ENCODE measurements at places on chromosomes 2 and 18.

- no peak for DNase-seq
These were observed 53.6 kb downstream of the ASXL2 start for GRCh38 chr2:25824718-25825117.

- DNase-seq: no peak
These were observed 123.3 kb upstream of the TANK start for GRCh38 chr2:161036926-161037325.

GRCh38 chr2:25570161-25570845 lies 103.1 kb downstream of the DTNB start:
- DNase-seq: no peak

DNA sequence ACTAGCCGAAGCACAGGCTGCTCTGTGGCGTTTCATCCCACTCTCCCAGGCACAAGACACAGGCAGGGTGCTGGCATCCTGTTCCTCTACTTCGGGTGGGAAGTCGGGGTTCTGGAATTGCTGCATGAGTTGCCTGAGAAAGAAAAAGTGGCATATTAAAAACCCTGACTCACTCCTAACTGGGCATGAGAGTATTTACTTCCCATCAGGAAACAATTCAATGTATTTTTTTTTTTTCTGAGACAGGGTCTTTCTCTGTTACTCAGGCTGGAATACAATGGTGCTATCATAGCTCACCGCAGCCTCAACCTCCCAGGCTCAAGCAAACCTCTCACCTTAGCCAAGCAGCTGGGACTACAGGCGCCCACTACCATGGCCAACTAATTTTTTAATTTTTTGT lies 7.4 kb downstream of the ODC1 start:
- no peak for DNase-seq

- no peak for DNase-seq
These were observed 199.4 kb downstream of the SPP2 start for GRCh38 chr2:234249873-234250272.

DNA sequence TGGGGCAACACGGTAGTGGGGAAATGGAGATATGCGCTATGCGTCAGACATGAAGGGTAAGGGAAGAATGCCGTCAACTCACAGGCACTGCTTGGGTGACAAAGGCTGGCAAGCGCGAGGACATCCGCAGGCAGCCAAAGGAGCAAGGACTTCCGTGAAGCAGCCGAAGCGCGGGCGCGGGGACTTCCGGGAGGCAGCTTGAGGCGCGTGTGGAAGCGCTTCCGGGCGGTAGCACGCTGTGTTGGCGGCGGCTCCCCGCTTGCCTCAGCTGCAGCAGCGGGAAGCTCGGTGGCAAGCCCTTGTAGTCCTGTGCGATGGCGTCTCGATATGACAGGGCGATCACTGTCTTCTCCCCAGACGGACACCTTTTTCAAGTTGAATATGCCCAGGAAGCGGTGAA lies at the start of gene PSMA8:
PSMA8 (plus strand) TSS at position 218 of the 400 bp plus-strand sequence; CDS start at position 315, 97 bp downstream.
- DNase-seq: peak; percentile 59

GRCh38 chr2:197097578-197098366 lies 171.3 kb upstream of the PGAP1 start:
- DNase-seq: no peak

GRCh38 chr2:57022496-57022895 lies 838.7 kb downstream of the CCDC85A start:
- no peak for DNase-seq

DNA sequence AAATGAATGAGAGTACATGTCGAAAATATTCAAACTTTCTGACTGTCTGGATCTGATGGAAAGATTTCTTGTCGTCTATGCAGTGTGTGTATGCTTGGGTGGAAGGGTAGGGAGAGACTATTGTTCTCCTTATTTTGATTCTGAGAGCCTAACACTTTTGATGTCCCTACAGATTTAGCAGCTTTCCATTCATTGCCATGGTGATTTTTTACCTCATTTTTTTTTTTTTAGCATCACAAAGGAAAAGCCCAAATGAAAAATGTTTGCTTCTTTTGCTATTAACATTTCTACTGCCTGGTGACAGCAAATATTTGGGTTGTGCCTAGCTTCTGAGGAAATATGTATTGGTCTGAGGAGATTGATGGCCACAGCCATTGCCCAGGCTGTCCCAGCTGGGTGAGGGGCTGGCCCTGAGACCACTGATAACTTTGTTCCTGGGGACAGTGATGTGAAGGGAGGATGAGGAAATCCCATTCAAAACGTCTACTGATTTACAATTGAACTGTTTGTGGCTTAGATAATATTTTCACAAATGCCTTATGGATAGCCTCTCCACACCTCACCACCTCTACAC lies 558.6 kb downstream of the DCC start:
- no peak for DNase-seq

GRCh38 chr2:26033270-26033817 lies 540 bp upstream of the RAB10 start:
- DNase-seq: no peak

GRCh38 chr2:31384351-31384750 lies 30.2 kb downstream of the XDH start:
- DNase-seq: no peak

DNA sequence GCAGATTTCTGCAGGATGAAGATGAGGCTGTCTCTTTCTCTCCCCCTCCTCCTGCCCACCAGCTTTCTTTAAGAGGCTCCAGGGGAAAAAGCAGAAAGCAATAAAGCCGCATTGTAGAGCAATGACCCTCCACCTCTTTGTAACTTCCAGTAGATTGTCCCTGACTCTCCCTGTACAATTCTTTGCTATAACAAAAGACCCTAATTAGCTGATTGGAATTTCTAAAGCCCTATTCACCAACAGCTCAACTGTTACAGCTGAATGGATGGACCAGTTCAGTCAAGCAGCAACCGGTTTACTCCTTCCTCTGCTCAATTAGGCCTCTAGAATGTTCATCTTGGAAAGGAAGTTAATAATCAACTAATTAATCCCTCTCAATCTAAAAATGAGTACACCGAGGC lies 301.0 kb downstream of the STK39 start:
- no peak for DNase-seq

DNA sequence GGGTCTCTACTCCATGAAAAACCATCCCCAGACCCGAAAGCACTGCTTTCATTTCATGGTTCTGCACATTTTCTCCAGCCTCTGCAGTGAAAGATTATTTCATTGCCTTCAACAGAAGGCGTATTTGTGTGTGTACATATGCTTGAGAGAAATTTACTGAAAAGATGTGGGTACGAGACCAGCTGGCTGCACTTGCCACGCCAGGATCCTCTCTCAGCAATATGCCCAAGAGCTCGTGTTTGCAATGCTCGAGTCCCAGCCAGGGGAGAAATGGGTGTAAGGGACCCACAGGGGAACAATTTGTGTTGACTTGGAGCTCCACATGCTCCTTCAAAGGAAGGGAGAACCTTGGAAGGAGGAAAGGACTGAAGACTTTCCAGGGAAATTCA lies 37.3 kb downstream of the TMEM177 start:
- DNase-seq: no peak

- DNase-seq: no peak
These were observed 56.8 kb downstream of the SOX11 start for GRCh38 chr2:5748946-5749345.

DNA sequence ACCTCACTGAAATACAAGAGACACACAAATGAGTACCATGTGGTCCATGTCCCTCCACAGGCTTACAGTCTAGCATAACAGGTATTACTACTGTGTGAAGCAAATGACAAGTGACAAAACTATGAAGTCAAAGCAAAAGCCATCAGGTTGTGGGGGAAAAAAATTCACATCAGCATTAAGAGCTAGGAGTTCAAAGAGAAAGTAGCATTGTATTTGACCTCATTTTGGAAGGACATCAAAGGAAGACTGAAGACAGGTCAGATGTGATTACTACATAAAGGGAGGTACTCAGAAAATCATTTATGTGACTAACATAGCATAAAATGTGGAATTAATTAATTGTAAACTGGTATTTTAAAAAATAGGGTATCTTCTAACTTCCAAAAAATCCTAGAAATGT lies 224.2 kb downstream of the CDH2 start:
- DNase-seq: no peak

DNA sequence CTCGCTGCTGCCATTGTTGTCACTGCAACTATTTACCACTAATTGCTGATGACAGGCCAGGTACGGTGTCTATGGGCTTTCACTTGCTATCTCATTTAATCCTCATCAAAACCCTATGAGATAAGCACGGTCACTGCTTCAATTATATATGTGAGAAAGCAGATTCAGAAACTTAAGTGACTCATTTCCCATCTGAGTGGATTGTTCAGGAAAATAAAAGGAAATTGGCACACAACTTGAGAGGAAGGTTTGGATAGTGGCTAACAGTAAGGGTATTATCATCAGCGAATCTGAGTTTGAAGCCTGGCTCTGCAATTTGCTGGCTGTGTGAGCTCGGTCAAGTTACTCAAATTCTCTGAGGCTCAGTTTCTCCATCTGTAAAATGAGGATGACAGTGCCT lies 196.0 kb downstream of the KCNS3 start:
- no peak for DNase-seq

DNA sequence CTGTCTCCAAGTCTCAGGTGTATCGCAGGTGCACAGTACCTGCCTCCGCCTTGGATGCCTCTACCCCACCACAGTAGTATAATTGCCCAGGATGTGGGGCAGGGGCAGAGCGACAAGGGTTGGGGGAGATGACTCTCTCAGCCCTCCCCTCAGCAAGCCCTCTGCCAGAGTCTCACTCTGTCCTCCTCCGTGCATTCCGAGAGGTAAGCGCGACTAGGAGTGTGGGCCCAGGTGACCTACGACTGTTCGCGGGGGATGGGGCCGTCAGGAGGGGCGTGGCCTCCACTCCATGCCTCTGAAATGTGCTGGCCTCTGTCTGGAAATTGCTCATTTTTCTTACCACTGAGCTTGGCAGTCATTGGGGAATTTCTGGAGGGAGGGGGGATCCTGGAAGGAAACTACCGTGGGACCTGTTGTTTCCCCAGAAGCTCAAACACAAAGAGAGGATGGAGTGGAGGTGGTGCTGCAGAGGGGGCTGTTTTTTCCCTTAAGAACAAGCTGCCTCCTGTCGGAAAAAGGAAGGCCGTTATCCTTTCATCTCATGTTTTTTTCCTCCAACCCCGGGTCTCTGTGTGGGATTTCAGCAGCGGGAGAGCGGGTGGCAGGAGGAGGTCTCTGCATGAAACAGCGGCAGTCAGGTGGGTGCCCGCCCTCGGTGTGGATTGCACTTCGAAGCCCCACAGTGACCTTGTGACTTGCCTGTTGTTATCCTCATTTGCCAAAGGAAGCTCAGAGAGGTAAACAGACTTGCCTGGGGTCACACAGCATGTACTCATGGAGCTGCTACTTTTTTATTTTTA lies 13.0 kb upstream of the RALB start:
- DNase-seq: no peak

- no peak for DNase-seq
These were observed 174.7 kb downstream of the MC4R start for GRCh38 chr18:60197671-60198462.

DNA sequence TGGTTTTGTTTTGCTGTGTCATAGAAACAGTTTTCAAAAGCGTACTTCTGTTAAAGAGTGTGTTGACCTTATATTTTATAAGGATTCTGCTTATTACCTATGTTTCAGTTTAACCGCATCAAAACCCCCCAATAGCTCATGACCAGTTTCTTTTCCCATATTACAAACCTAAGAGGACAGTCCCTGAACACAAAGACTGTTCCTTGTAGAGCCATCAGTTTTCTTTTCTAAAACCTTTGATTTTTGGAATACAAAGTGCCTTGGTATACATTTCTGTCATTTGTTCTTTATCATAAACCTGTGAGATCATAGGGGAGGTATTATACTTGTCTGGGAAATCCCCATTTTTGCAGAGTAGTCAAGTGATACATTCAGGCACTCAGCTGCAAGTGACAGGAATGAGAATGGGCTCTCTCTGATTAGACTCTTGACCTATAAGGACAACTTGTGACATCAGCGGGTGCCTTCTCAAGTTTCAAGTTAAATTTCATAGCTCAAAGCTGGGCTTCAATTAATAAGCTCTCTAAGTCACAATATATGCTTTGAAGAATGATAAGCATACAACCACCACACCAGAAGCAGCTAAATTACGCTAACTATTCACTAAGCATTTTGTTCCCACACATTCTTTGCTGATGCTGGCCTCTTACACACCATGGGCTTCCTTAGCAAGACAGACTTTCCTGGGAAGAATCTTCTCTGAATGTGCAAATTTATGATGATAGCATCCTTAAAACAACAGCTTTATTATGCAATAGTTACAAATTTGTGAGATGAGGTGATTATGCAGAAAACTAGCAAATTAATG lies 97.5 kb upstream of the CD302 start:
- DNase-seq: no peak

GRCh38 chr18:58144671-58145285 lies 100.8 kb downstream of the NEDD4L start:
- no peak for DNase-seq

- no peak for DNase-seq
These were observed 1392.9 kb upstream of the ACVR2A start for GRCh38 chr2:146451972-146452371.

DNA sequence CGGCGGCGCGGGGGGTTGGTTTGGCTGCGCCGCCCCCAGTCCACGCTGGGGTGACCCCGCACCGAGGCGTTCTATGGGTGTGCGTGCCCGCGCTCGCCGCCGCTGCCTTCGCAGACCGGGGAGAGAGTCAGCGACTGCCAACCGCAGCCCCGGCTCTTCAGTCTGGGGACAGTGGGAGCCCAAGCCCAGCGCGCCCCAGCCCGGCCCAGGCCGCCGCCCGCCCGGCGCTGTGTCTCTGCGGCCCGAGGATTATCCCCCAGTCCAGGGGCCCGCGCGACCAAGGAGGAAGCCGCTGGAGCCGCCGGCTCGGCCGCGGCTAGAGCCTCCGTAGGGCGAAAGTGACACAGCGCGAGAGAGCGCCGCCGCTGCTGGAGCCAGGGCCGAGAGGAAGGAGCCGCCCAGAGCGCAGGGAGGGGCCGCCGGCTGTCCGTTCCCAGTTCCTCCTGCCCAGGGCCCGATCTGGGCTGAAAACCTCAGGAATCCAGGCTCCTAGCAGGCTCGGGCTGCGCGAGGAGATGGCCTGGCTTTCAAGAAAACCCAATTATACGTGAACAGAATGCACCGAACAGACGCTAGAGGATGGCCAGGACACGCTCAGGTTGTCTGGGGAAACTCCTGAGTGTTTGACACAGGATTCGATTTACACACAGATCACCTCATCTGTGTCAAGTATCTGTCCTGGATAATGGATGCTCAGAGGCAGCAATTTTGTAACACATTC lies 2.4 kb downstream of the CTIF start:
- no peak for DNase-seq

GRCh38 chr2:163417596-163418337 lies 318.0 kb downstream of the FIGN start:
- DNase-seq: no peak

- no peak for DNase-seq
These were observed 17.0 kb upstream of the CRYBA2 start for GRCh38 chr2:219010162-219010756.

DNA sequence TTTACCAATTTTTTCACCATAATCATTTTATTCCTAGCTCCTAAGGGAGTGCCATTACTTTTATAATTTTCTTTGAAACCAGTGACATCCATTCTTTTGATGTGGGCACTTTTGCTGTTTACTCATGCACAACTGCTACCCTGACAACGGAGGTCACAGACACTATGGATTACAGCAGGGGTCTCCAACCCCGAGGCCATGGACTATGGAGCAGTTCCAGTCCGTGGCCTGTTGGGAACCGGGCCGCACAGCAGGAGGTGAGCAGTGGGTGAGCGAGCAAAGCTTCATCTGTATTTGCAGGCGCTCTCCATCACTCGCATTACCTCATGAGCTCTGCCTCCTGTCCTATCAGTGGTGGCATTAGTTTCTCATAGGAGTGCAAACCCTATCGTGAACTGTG lies 34.6 kb downstream of the PRPF40A start:
- no peak for DNase-seq
